M059J (cell line): ENCODE measurements at places on chromosomes 1 and 21.

DNA sequence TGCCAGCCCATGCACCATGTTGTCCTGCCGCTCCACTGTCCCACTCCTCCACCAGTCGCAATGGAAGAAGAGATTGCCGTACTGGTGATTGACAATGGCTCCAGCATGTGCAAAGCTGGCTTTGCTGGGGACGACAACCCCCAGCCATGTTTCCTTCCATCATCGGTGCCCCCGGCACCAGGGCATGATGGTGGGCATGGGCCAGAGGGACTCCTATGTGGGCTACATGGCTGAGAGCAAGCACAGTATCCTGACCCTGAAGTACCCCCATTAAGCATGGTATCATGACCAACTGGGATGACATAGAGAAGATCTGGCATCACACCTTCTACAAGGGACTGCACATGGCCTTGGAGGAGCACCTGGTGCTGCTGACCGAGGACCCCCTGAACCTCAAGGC is 1.9 kb upstream of the AMY2B start:
- no peak for DNase-seq

DNA sequence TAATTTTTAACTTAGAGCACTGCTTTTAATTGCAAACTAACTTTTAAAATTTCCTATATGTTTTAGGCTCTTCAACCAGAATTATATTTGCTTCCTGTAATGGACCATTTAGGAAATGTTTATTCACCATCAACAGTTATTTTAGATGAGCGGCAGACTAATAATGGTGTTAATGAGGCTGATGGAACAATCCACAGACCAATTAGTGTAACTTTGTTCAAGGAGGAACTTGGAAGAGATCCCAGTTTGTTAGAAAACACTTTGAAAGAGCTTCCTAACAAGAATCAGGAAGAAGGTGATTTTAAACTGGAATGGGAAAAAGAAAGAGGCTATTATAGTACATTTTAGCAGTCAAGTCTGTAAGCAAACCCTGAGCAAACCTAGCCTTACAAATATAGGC is 19.4 kb upstream of the GNG5 start:
- DNase-seq: no peak

GRCh38 chr1:242813490-242814091 is 289.1 kb upstream of the PLD5 start:
- no peak for DNase-seq

DNA sequence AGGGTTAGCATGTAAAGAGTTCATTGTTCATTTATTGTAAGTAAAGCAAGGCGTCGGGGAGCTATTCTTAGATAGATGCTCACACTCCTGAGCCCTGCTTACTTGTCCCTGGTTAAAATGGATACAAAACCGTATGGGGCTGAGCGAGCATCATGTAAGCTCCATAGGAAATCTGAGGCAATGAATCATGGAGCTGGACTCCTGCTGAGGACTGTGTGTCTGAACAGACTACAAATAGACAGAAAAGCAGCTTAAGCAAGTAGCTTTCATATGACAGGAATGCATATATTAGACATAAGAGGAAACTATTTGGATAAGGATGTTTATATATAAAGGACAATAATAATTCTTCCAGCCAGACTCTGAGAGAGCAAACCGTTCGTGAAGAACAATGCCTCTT is 604.9 kb upstream of the PTBP2 start:
- no peak for DNase-seq

- DNase-seq: no peak
Measured at GRCh38 chr1:197770243-197770642, 5.0 kb downstream of the DENND1B start.

- DNase-seq: peak; percentile 33
Measured at GRCh38 chr1:101520302-101520701, 283.5 kb downstream of the S1PR1 start.

DNA sequence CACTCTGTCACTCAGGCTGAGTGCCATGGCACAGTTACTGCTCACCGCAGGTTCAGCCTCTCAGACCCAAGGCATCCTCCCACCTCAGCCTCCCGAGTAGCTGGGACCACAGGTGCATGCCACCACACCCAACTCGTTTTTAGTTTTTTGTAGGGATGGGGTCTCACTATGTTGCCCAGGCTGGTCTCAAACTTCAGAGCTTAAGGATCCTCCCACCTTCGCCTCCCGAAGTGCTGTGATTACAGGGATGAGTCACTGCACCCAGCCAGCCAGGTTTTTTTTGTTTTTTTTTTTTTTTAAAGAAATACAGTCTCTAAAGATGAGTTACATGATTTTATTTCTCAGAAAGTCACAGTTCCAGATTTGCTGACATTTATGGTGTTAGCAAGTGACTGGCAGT is 29.0 kb downstream of the BACE2 start:
- DNase-seq: peak; percentile 68

DNA sequence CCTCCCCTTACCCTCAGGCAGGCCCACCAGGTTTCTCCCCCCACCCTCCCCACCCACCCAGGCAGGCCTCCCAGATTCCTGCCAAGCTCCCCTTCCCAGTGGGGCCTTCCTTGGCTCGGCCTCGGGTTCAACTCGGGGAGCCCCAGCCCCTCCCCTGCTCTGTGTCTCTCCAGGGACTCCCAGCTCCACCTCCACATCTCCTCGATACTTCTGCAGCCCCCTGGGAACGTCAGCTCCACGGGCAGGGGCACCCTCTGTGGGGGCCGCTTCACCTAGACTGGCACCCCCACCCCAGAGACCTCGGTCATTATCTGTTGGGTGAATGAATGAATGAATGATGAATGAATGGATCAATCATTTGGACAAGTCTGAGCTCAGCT is 775 bp downstream of the MMEL1 start:
- no peak for DNase-seq
